ENCODE measurements at places on chromosomes 3 and 15.

GRCh38 chr15:97962263-97962662 lies 1.8 kb downstream of the ARRDC4 start:
- no peak for DNase-seq

DNA sequence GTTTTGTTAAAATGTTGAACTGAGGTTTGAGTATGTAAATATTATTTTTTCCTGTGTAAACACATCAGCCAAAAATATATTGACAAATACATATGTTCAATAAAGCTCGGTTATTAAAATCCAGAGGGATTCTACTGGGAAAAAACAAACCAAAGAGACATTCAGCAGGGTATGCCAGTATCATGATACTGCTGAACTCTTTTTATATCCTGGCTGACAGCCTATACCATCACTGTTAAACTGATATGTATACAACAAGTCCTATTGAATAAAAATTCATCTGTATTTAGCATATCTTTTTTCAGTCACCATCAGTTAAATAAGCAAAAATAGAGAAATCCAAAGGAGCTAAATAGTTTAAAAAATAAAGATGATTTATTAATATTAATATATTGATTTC lies 71.6 kb upstream of the NEO1 start:
- DNase-seq, result no peak

GRCh38 chr3:185484296-185484695 lies 14.5 kb downstream of the TMEM41A start:
- no peak for DNase-seq

GRCh38 chr3:71577011-71577410 lies 6.5 kb downstream of the FOXP1 start:
- no peak for DNase-seq

GRCh38 chr15:40639677-40640076 lies 45.6 kb downstream of the KNL1 start:
- no peak for DNase-seq

- DNase-seq, result no peak
Observed at GRCh38 chr15:73686781-73687256, 2.6 kb downstream of the CD276 start.

GRCh38 chr3:87324609-87325008 lies 48.2 kb upstream of the POU1F1 start:
- no peak for DNase-seq

GRCh38 chr15:74616366-74616939 lies 817 bp downstream of the CLK3 start:
- DNase-seq, result peak; percentile 69

DNA sequence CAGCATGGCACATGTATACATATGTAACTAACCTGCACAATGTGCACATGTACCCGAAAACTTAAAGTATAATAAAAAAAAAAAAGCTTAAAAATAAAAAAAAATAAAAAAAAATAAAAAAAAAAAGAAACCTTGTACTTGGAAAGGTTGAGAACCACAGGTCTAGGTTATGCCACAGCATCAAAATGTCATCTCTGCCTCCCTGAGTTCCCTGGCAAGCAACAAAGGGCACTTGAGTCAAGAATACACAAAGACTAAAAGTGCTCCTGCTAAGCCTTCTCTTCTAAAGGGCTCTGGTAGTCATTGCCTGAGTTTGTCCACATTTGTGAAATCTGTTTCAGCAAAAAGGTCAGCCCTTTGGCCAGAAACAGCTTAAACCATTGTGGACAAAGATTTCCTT lies 395.8 kb upstream of the CCDC54 start:
- DNase-seq, result no peak

DNA sequence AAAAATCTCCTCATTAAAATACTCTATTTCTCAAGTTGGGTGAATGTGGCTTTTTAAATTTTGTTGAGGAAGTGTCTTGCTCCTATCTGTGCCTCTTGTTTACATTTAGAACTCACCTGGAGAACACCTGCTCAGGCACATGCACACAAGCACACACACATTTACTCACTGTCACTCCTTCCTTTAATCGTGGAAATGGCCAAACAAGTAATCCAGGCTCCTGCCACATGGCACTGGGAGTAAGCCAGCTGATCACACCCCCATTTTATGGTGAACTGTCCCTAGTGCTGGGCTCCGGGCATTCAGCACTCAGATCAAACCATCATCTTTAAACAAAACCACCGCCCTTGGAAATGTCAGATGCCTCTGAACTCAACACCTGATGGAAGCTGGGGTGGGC lies 204.7 kb upstream of the BHLHE40 start:
- no peak for DNase-seq

GRCh38 chr15:89482139-89482538 lies 14.2 kb downstream of the RHCG start:
- DNase-seq, result no peak

DNA sequence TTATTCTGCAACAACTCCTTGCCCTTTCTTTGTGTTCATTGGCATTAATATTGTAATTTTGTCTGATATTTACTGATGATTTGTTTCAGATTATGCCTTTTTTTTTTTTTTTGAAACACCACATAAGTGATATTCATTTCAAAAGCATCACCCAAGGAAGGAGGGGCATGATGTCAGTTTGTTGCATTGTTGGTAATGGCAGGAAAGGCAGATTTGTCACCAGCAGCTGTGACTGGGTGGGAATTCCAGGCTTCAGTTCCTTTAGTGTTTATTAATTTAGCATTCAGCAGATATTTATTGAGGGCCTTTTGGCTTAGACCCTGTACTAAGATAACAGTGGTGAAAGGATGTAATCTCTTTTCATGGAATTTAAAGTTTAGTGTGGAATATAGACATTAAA lies 19.5 kb downstream of the SENP2 start:
- no peak for DNase-seq

DNA sequence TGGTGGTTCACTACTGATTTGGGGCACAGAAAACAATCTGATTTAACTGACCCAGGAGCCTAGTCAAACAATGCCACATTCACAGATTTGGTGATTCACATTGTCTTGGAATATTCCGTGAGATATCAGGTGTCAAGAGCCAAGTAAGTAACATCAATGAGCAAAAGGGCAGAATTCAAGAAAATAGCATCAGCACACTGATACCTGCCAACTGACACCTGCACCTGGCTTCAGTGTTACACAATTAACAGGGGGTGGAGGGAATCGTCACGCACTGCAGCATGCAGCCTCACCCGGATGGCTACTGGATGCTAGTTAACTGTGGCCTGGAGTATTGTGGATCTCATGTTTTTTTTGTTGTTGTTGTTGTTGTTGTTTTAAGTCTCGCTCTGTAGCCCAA lies 17.6 kb downstream of the CCNL1 start:
- no peak for DNase-seq

DNA sequence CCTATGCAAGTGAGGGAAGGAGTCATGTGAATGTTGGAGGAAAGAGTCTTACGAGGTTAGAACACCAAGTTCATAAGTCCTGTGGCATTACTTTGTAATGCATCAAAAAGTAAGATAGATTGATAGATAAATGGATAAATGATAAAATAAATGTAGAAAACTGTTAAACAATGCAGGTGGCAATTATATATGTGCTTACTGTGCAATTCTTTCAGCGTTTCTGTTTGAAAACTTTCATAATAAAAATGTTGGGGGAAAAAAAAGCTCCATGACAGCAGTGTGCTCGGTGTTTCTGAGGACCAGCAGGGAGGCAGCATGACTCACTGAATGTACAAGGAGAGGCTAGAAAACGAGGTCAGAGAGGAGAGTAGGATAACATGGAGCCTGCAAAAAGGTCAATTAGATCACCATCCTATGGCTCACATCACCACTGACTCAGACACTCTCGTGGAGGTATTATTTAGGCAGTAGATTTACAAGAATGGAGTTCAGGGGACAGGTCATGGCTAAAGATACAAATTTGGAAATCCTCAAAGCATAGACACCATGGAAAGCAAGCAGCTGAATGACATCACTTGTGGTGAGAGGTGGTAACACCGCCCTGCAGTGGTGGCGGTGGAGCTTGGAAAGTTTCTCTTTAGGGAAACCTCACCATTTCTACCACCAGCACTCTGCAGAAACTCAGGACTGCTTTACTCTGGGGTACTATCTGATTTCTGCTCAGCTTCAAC lies 219.8 kb downstream of the CTNNB1 start:
- DNase-seq, result peak; percentile 31

DNA sequence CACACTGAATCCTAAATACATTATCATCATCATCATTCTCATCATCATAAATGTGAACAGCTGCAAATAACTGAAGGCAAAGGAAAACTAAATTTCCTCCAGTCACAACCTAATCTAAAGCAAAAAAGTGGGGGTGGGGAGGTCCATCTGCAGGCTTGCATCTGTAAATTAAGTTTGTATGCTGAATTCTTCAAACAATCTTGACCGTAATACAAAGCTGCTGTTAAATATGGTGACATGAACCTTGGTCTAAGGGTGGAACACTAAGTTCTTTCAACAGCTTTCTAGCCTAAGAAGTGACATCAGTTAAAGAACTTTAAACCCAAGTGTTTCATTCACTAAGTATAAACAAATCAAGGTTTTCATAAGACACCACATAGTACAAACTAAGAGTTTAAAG lies 4.3 kb downstream of the LRRFIP2 start:
- no peak for DNase-seq

DNA sequence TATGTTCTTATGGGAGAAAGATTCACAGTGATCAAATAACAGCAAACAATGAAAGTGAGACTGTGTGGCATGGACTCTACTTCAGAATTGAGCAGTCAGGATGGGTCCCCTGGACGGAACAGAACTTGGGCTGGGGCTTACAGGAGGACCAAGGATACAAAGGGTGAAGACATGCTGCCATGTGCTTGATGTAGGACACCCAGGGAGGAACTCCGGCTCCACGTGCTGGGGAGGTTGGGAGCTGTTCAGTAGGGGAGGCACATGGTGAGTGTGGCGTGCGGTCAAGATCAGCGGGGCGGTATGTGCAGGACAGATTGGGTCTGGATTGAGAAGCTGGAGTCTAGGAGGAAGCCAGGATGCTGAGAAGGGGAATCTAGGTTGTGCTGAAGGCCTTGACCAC lies 32.6 kb downstream of the PPCDC start:
- no peak for DNase-seq

DNA sequence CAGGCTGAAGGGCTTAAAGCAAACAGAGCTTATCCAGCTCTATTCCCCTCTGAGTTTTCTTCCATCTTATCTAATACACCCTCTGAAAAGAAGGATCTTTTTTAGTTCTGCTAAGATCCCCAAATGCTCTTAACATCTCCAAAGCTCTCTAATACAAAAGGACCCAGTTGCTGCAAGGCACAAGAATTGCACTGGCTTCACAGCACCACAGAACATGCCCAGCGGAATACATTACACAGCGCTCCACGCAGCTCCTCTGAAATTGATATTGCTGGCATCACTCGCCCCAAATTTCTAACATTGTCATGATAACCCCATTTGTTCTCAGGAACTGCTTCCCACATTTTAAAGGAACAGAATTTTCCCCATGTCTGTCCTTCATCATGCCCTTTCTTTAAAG lies 210.1 kb downstream of the RORA start:
- no peak for DNase-seq

DNA sequence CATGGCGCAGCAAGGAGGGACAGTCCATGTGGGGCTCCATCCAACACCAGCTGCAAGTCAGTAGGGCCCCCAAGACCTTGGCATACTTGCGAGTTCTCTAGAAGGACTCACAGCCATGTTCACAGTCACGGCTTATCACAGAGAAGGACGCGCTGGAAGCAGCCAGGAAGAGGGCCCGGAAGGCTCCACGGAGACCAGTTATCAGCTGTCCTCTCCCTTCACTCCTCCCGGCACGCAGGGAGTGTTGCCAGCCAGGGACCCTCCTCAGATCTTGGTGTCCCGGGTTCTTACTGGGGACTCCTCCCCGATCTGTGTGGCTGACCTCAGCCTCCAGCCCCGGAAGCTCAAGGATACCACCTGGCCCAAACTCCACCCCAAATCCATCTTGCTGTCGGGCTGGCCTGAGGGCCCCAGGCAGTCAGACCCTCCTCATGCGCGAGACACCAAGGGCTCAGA lies 68.0 kb downstream of the SLTM start:
- no peak for DNase-seq

GRCh38 chr3:13462822-13463221 lies 17.3 kb upstream of the HDAC11 start:
- no peak for DNase-seq

DNA sequence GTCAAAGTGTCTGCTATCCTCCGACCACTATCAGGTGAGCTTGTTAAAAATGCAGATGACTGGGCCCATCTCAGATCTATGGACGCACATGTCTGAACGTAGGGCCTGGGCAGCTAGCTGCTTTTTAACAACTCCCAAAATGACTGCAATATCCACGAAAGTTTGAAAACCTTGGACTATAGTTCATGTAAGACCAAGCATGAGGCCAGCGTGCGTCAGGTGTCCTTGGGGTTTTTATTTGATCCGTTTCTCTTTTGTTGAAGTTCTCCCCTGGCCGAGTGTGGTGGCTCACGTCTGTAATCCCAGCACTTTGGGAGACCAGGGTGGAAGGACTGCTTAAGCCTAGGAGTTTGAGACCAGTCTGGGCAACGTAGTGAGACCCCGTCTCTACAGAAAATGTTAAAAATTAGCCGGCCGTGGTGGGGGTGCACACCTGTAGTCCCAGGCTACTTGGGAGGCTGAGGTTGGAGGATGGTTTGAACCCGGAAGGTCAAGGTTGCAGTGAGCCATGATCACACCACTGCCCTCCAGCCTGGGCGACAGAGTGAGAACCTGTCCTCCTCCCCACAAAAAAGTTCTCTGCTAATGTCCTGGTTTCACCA lies 9.5 kb downstream of the SLC51A start:
- no peak for DNase-seq

- DNase-seq, result no peak
Observed at GRCh38 chr3:100650651-100651619, 41.5 kb downstream of the ADGRG7 start.

- DNase-seq, result no peak
Observed at GRCh38 chr3:187795207-187795960, 50.1 kb upstream of the BCL6 start.

GRCh38 chr15:70435872-70436271 lies 327.5 kb downstream of the UACA start:
- DNase-seq, result no peak

GRCh38 chr3:1087066-1087560 lies 5.7 kb upstream of the CNTN6 start:
- no peak for DNase-seq

GRCh38 chr15:46710401-46710960 lies 1006.8 kb upstream of the SEMA6D start:
- no peak for DNase-seq

DNA sequence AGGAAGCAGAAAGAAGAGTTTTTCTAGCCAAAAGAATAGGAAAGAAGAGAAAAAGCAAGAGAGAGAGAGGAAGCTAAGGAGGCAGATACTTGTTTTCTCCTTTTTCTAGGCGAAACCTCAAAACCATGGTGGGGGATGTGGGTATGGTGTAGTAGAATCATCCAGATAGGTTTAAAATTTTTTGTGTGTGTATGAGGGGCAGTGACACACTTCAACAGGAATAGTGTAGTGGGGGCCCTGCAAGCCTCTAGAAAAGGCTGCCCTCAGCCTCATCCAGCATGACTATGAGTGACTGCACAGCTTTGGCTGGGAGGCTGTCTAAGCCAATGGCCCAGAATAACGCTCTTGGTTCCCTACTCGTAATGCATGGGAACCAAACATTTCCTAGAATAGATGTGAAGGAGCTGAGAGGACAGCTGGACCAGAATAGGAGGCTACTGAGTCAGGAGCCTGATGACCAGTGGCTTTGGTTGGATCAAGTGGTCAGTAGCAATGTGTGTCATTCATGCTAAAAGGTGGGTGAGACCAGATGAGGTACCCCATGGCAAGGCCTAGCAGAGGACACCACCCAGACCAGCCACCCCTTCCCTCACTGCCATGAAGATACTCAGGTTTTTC lies 24.4 kb downstream of the MOBP start:
- DNase-seq, result no peak

Measured in activated T-cell treated with anti-CD3 and anti-CD28 coated beads, Interleukin-2, amount 50 U/mL, for 48 hours (primary cell).